ENCODE measurements at places on chromosomes 7 and 10.

DNA sequence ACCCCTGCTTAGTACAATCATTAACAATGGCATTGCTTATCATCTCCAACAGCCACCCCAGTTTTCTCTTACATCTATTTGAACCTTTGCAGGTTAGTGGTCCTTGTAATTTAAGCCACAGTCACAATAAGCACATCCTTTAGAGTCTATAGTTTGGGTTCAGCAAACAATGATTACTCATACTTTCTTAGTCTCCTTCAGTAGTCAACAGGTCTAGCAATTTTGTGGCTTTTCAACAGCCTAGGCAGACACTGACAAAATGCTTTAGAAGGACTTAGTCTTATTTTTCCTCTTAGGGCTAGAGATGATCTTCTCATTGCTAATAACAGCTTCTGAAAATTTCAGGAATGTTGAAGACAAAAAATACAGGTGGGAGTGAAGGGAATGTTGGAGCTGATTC, 32.3 kb upstream of the FAM204A start:
- DNase-seq: peak; percentile 26

DNA sequence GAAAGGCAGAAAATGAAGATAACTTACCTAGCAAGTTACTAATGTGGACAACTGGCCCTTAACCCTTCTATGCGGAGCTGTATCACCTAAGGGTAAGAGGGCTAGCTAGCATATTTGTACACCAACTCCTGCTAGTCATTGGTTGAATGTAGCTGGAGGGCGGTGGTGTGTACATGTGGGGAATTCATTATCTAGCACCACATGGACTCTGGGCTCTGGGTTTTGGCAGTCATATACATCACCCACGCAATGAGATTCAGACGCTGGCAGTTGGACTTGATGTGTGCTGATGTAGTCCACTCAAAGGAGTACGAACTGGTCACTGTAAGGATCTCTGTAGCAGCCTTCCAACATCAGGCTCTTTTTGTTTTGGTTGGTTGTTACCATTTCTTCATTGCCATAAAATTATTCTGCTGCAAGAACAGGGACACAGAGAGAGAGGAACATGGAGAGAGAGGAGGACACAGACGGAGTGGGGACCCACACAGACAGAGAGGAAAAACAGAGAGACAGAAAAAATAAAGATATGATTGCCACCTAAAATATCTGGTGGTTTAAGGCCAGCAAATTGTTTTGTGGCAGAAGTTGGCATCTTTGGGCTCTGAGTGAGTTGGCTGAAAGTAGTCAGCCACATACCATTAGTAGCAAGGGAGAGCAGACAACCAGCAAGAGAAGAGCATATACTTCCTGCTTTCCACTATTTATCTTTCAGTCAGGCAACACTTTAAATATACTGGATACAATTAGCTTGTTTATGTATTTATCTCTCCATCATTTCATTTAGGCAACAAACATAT, 76.7 kb upstream of the MTPN start:
- DNase-seq: no peak

GRCh38 chr10:60385399-60385738, 4.3 kb downstream of the ANK3 start:
- DNase-seq: no peak

- no peak for DNase-seq
These were observed 305.5 kb downstream of the C7orf25 start for GRCh38 chr7:42606193-42606905.

DNA sequence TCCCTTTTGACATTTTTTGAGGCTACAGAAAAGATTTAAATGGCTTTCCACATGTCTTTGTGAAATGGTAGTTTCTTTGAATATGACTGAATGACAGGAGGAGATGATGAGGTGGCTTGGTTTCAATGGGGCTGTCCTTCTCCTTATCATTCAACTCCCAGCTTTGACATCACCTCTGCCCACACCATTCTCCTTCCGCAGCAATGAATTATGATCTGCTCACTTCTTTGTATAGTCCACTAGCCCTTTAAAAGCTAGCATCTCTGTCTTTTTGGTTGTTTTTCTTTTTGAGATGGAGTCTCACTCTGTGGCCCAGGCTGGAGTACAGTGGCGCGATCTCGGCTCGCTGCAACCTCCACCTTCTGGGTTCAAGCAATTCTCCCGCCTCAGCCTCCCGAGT, 31.7 kb downstream of the DCLRE1A start:
- DNase-seq: no peak

- DNase-seq: no peak
These were observed 504.6 kb upstream of the MKI67 start for GRCh38 chr10:128630787-128631252.

GRCh38 chr7:133060004-133060403, 21.9 kb downstream of the CHCHD3 start:
- no peak for DNase-seq

DNA sequence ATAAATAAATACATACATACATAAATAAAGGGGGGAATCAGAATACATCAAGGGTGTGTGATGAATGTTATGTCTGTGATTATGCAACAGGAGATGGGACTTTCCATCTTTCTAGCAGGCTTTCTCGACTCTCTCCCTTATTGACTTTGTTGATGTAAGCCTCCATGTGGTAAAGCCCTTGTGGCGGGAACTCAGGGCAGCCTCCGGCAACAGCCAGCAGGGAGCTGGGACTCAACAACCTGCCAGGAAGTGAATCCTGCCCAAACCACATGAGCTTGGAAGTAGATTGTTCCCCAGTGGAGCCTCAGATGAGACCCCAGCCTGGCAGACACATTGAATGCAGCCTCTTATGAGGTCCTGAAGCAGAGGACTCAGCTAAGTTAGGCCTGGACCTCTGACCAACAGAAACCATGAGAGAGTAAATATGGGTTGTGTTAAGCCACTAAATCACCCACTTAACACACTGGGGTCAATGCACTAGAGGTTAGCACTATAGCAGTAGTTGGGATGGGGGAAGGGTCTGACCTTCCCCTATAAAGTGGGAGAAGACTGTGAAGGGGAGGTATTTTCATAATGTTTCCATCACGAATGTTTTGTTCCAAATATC, 104.0 kb downstream of the JCAD start:
- DNase-seq: peak; percentile 60

DNA sequence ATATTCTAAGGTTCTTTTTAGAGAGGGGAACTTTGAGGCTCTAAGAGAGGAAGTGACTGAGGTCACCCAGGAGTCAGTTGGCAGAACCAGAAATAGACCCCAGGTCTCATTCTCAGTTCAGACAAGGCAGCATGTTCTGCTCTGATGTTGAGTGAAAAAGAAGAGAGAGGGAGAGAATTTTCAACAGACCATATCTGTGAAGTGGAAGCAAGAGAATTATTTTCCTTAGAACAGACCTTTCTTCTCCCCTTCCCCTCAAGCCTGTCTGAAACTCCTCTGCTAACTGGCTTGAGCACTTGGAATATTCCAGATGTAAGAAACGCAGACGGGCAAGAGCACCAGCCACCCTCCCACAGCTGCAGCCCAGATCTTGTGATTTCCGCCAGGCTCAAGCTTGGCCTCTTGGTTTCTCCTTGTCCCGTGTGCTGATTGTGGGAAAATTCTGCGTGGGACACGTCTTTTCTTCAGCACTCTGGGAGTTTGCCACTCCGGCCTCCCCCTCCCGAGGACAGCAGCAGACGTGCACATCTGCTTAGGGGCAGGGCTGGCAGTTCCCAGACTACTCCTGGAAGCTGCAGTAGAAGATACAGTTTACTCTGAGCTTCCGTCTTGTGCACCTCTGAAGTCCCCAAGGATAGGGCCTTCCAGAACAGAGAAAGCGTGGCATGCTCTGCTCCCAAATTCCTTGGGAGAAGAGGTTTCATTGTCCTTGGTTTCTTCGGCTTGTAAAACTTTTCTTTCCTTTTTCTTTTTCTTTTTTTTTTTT, 22.7 kb upstream of the IKZF1 start:
- no peak for DNase-seq

DNA sequence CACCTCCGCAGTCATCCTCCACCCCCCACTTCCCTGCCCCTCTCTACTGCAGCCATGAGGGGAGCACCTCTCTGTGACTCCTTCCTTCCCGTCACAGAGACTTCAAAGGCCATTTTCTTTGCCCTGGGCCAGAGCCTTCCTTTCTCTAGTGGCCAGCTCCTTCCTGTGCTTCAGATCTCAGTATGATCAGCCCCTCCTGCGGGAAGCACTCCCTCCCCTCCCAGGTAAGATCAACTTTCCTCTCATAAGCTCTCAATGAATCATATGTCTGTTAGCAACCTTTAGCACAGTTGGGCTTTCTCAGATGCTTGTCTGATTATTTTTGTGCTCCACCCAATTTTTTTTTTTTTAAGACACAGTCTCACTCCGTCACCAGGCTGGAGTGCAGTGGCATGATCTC, 241.0 kb upstream of the PRSS1 start:
- no peak for DNase-seq

DNA sequence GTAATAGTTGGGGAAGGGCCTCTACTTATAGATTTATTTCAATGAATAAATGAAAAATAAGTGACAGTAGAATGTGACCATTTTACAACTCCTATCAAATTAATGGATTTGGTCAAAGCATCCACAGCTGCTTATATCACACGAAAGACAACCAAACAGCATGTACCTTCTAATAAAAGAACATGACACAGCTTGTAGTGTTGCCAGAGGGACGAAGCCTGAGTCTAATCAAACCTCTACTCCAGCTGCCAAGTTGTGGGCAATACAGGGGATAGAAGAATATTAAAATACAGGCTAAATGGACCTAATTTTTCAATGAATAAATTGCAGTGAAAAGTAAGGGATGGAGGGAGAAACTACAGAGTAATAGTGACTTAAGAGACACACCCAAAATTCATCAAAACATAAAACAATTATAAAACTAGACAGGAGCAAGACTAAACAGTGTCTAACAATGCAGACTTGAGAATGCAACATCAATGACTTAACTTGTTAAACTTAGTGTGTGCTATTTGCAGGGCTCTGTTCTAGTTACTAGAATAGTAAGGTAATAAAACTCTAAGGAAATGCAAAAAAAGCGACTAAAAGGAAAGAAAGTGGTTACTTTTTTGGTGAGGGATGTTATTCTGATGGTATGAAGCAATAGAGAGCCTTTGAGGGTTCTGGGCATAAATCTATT, 853.8 kb downstream of the GRM8 start:
- no peak for DNase-seq

GRCh38 chr10:78923647-78924318, 145.0 kb upstream of the ZMIZ1 start:
- no peak for DNase-seq

- peak; percentile 67 for DNase-seq
These were observed 16.1 kb upstream of the IMPDH1 start for GRCh38 chr7:128425850-128426249.

DNA sequence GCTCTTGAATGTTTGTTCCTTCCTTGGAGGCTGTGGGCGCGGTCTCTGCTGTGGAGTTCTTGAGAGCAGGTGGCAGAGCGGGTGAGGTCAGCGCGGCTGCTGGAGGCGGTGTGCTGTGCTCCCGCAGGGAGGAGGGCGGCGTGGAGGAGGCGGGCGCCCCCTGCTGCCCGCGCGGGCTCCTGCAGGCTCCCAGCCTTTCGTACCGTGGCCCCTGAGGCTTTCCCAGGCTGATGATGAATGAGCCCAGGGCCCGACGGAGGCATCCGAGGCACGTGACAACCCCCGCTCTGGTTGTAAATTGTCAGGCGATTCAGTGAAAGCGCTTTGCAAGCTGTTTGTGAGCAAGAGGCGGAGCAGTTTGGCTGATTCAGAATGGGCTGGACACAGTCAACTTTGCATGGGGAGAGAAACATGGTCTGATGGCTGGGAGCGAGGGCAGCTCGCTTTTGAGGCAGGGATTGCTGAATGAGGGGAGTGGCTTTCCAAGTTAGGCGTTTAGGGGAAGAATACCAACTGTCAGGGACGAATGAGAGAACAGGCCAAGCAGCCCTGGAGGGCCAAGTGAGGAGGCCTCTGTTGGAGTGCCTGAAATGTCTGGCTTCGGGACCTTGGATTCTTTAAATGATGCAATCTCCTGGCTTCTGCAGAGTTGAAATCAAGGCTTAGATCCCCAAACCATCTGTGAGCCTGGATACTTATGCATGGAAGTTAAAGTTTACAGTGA, 46.6 kb downstream of the CDHR3 start:
- DNase-seq: peak; percentile 95

DNA sequence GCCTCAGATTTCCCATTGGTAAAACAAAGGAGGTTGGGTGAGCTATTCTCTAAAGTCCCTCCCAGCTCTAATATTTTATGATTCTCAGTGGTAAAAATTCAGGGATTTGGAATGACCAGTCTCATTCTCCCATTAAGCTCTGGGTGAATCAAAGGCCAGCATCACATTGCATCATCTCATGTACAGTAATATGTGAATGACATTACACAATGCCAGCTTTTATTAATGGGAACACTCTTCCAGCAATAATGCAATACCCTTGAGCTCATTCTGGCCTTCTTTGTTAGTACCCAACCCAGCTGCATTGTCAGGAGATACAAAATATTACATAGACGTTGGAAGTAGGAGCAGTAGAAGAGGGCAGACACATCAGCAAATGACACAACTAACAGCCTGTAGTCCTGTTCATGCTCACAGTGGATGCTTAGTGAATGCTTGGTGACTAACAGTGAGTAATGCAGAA, 100.0 kb upstream of the EGR2 start:
- peak; percentile 67 for DNase-seq

DNA sequence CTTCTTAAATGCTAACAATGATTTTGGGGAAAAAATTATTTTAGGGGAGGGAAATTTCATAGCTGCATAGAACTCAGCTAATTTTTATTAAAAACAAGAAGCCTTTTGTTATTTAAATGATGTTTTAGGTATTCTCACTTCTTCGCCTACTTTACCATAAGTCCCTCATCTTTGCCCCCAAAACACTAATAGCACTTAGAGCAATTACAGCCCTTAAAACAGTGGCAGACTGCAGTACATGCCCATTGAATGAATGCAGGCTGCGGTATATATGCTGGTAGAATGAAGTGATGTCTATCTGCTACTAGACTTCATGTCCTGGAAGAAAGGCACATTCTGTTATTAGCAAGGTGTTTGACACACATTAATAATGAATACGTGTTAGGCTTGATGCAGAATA, 2.9 kb upstream of the SPAG6 start:
- DNase-seq: no peak

DNA sequence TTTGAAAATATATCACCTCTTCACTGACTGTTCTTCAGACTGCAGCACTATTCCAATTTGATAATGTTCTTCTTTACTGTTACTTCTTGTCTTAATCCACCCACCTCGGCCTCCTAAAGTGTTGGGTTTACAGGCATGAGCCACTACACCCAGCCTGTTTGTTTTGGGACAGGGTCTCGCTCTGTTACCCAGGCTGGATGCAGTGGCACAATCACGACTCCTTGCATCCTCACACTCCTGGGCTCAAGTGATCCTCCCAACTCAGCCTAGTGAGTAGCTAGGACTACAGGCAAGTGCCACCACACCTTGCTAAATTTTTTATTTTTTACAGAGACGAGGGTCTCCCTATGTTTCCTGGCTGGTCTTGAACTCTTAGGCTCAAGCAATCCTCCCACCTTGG, 77.9 kb downstream of the NDUFB2 start:
- no peak for DNase-seq

- no peak for DNase-seq
These were observed 128.0 kb downstream of the KCND2 start for GRCh38 chr7:120400806-120401455.

- DNase-seq: peak; percentile 74
These were observed 77.8 kb upstream of the LRRC17 start for GRCh38 chr7:102834999-102835398.

All from brain microvascular endothelial cell (primary cell).